ENCODE measurements at places on chromosomes 1 and 21.

- DNase-seq: no peak
Observed at GRCh38 chr1:217897100-217897499, 266.0 kb downstream of the SPATA17 start.

- DNase-seq: no peak
Observed at GRCh38 chr1:216723274-216723780, at the start of gene ESRRG. ESRRG (minus strand) TSS chr1:216723429; CDS start chr1:216723299, 130 bp downstream.

DNA sequence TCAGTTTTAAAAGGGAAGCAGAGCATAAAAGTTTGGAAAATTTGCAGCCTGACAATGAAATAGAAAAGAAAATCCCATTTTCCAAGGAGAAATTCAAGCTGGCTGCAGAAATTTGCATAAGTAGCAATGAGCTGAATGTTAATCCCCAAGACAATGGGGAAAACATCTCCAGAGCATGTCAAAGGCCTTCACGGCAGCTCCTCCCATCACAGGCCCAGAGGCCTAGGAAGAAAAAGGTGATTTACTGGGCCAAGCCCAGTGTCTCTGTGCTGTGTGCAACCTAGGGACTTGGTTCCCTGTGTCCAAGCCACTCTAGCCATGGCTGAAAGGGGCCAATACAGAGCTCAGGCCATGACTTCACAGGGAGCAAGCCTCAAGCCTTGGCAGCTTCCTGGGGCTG, 26.1 kb downstream of the KRTAP20-3 start:
- DNase-seq: no peak

- DNase-seq: no peak
Observed at GRCh38 chr21:32955311-32956060, 70.2 kb upstream of the OLIG2 start.

DNA sequence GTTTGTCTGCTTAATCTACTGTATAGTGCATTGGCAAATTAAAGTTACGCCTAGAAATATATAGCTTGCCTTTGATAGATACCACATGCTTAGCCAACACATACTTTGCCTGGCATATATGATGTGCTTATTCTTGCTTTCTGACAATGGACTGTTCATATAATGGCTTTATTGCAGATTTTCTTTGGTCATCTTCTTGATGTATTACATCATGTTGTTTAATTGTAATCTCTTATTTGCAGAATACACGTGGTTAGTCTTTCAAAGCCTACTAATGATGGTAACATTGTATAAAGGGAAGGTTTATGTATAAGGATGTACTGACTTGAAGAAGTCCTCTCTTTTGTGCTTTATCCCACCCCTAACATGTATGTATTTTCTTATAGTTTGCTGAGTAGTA, 201.5 kb downstream of the PDE4B start:
- no peak for DNase-seq

Measured in GM12865 (cell line).